ENCODE measurements at places on chromosomes 7 and 10. TPM values are rescaled to one million over a fixed set of nuclear protein-coding genes. Genes with fewer than 3 reads are reported as not detected.

Gene FASTK
- total RNA-seq = 80.7 TPM

Gene SP8
- 27.2 TPM for total RNA-seq

Gene STAG3
- total RNA-seq = 1.4 TPM

Gene AKR1C3
- total RNA-seq = 17.2 TPM

Gene NYAP1
- total RNA-seq = 0.39 TPM

Gene ACTL6B
- total RNA-seq = not detected

Gene CNPY1
- total RNA-seq = not detected

DNA sequence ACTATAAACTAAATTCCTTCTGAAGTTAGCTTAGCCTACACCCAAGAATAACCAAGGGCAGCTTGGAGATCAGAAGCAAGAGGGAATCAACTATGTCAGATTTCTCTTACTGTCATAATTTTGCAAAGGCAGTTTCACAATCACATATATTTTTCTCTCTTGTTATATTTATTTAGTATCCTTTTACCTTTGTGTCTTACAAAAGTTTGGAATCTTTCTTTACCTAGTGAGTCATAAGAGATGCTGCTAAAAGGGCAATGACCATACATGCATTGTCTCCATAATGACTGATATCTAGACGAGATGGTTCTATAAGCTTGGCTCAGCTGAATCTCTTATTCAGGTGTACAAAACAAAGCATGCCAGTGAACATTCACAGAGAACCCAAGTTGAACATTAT lies 61.1 kb downstream of the PPP1R17 start:
- no peak for DNase-seq

DNA sequence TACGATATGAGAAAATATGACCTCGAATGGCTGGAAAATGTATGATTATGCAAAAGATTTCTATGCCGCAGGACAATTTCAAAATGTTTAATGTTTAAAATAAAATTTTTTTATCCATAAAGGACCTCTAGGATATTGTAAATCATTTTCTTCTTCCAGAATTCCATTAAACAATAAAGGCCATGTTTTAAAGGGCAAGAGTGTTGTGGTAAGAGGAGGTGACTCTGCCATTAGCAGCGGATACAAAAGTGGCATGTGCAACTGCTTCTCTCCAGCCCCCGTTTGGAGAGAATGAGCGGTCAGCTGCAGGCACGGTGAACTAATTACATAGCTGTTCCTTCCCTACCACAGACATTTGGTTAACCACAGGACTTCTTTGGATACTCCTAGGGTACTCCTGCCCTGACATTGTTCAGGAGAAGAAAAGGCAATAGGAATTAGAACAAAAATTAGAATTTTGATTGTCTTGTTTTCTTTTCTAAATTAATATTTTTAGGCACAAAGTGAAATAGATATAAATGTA lies 63.8 kb downstream of the HBP1 start:
- no peak for DNase-seq

- no peak for DNase-seq
Observed at GRCh38 chr10:48477141-48477540, 127.7 kb downstream of the ARHGAP22 start.

DNA sequence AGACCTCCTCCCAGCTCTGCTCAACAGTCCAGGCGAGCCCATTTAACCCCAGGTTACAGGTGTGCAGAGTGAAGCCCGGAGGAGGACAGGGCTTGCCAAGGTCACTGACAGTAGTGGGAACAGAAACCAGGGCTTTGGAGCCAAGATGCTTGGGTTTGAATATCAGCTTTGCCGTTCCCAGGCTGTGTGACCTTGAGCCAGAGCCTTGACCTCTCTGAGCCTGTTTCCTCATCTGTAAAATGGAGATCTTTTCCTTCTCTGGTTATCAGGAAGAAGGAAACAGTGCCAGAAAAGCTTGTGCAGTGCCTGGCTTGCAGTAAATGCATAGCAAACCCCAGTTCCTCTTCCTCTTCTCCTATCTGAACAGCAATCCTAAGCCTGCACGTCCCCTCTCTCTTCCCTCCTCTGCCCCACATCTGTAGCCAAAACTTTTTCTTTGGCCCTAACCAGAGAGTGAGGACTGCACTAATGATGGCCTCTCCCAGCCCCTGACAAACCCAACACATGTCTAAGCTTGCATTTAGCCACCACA lies 21.4 kb upstream of the MLXIPL start:
- DNase-seq = no peak

GRCh38 chr7:115850774-115851173 lies 179.8 kb downstream of the TFEC start:
- no peak for DNase-seq

DNA sequence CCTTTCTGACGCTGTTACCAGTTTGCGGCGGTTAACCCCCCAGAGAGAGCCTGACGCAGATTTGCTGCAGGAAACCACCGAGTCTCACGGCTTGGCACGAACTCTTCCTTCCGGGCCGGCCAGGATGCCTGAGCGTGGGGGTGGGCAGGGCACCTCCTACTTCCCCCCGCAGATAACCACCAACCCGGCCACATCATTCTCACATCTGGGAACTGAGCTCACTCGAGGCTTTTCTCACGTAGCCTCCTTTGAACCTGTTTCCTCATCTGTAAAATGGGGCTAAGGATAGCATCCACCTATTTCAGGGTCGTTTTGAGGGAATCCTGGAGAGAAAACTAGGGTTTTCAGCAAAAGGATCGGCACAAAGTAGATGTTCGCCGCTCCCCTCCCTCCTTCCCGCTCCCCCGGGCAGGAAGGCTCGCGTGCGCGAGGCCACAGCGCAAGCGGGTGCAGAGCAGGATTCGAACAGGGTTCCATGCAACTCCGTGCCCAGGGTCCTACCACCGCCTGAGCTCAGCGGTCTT lies 23.6 kb downstream of the DDIT4 start:
- DNase-seq = peak; percentile 98

DNA sequence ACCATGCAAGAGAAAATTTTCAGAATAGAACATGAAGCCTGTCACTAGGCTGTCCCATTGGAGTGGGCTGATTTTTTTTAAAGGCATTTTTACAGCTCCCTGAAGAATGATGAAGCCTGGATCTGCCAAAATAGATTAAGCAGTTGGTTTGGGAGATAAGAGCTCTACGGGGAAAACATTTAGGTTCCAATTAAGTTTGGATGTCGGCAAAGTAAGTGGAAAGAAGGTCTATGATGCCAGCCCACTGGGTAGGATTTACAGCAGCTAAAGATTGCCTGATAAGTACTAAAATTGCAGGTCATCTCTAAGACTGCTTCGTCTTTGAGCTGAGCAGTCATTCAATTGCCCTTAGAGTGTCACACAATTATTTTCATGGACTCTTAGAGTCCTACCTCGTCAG lies 939.2 kb upstream of the CELF2 start:
- DNase-seq = no peak

DNA sequence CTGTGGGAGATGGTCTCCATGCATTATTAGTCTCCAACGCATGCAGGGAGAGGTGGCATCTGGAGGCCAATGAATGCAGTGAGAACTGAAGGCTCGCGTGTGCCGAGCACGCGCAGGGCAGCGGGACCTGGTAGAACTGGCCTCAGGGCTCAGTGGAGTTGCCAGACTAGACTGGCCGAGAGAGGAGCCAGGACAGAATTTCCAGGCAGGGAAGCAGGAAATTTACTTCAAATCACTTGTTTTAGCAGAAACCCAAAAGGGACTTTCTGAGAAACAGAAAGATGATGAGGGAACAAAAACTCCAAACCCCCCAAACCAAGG lies 311.0 kb upstream of the IMMP2L start:
- DNase-seq = no peak

GRCh38 chr7:134826105-134826504 lies 46.7 kb downstream of the CALD1 start:
- DNase-seq = no peak

DNA sequence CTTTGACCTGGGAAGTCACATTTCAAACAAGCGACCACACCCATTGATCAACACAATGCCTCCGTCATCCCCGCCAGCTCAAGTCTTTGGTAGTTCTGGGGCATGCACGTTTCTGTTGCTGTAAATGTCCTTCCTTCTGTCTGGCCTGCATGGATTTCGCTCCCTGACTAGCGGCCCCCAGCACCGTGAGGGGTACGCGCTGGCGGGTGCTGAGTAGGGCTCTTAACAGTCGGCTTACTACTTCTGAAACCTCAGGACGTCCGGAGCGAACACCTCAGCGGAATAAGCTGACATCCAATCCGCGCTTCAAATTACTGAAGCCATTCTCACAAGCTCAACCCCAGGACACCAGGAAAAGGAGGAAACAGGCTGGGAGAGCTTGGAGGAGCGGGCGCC lies 505 bp downstream of the NUDCD3 start:
- no peak for DNase-seq

GRCh38 chr10:79310200-79310865 lies 36.9 kb upstream of the PPIF start:
- no peak for DNase-seq

- peak; percentile 60 for DNase-seq
Observed at GRCh38 chr7:30225863-30226613, 58.4 kb upstream of the ZNRF2 start.

DNA sequence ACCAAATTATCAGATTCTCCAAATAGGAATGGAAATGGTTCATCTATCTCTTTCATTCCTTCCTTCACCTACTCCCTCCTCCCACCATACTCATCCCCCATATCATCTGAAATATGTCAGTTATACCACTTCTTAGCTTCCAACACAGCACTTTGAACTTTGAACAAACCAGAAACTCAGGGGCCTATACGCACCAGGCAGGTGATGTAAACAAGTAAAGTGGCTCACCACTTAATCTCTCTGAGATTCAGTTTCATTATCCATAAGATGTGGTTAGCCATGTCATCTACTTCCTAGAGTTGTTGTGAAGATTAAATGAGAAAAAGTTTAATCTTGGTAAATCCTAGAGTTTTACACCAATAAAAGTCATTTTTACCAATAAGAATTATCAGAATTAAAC lies 65.9 kb upstream of the LRRN3 start:
- DNase-seq = no peak

DNA sequence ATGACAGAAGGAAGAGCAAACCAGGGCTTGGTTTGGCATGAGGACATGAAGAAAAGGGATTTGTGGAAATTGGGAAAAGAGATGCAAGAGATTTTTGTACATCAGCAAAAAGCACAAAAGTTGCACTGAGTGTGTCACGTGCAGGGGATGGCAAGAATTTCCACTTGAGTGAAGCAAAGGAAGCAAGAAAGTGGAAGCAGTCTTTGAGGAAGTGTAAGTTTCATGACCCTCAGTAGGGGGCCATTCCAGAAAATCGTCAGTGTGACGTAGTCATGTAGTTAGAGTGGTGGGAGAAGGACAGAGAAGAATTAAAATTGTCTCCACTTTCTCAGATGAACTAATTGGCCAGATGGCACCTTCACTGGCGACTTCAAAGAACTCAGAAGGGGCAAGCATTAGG lies 123.3 kb upstream of the FZD1 start:
- DNase-seq = no peak

DNA sequence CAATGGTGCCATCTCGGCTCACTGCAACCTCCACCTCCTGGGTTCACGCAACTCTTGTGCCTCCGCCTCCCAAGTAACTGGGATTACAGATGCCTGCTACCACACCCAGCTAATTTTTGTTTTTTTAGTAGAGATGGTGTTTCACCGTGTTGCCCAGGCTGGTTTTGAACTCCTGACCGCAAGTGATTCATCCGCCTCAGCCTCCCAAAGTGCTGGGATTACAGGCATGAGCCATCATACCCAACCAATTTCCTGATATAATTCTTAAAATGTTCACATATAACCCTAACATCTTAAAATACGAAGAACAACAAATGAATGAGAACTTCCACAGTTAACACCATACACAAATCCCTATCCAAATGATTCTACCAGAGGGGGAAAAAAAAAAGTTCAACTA lies 31.2 kb downstream of the BAIAP2L1 start:
- no peak for DNase-seq

GRCh38 chr7:82906502-82906901 lies 256.2 kb downstream of the PCLO start:
- DNase-seq = no peak

GRCh38 chr7:96004578-96004977 lies 232.2 kb downstream of the DYNC1I1 start:
- DNase-seq = no peak

DNA sequence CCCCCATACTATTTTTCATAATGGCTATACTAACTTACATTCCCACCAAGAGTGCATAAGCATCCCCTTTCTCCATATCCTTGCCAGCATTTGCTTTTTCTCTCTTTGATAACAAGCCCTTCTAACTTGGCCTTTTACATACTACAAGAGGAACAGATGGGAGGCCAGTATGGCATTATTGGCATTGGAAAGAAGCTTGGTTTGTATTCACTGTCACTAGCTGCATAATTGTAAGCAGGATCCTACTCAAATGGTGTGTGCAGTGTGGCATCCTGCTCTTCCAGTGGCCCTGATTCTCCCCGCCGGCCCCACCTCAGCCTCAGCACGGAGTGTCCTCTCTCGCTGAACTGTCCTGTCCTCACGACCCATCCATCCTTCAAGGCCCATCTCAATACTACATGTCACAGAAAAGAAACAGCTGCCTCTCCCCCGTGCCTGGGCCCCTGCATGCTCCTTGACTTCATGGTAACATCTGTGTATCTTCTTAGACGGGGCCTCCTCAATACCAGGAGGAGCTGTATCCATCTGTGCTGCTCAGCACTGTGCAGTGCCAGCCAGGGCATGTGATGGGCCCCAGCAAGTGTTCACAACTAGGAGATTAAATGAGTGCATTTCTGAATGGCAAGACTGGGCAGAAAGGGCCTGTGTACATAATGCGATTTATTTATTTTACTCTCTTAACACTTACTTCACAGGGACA lies 205.2 kb downstream of the COBL start:
- no peak for DNase-seq

Data from lower leg skin (tissue), 4 donors.